ENCODE measurements at places on chromosomes 11 and 22.

DNA sequence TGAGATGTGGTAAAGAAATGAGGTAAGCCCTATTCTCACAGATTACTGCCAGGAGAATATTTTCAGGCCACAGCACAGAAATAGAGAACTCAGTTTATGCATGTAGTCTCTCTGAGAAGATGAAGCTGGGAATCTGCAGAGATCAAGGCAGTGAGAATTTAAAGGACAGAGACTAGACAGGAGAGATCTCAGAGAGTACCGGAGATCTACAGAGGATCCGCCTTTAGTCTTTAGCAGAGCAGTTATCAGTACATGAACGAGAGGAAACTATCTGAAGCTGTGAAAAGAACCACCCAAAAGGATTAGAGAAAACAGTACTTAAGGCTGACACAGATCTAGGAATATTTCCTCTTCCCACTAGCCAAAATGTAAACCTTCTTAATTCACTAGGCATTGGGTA lies 101.5 kb downstream of the DLG2 start:
- DNase-seq = no peak

DNA sequence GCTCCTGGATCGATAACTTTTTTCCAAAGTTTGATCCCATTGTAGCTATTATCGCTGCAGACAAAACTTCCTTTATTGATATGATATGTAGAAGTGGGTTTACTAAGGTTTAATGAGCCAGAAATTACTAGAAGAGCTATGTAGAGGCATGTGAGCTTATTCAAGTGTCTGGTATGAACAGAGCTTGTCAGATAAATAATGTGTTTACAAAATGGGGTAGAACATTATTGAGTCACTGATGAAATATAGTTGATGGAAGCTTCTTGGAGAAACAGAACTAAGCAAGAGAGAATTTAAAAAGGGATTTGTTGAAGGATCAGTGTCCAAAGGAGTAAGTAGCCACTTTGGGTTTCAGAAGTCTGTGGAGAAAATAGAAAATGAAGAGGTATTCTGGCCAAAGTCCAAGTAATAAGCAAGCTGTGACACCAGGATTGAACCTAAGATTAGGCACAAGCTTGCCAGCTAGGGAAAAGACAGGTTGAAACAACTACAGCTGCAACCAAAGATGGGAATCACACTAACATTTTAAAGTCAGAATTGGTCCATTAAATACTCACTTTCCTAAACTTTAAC lies 104.3 kb downstream of the MAML2 start:
- DNase-seq = no peak

GRCh38 chr22:49134076-49134475 lies 693.6 kb downstream of the BRD1 start:
- DNase-seq = no peak

GRCh38 chr11:10160350-10160749 lies 133.7 kb downstream of the SBF2 start:
- DNase-seq = no peak

- DNase-seq = no peak
Observed at GRCh38 chr11:37203006-37203405, 605.0 kb upstream of the RAG2 start.

DNA sequence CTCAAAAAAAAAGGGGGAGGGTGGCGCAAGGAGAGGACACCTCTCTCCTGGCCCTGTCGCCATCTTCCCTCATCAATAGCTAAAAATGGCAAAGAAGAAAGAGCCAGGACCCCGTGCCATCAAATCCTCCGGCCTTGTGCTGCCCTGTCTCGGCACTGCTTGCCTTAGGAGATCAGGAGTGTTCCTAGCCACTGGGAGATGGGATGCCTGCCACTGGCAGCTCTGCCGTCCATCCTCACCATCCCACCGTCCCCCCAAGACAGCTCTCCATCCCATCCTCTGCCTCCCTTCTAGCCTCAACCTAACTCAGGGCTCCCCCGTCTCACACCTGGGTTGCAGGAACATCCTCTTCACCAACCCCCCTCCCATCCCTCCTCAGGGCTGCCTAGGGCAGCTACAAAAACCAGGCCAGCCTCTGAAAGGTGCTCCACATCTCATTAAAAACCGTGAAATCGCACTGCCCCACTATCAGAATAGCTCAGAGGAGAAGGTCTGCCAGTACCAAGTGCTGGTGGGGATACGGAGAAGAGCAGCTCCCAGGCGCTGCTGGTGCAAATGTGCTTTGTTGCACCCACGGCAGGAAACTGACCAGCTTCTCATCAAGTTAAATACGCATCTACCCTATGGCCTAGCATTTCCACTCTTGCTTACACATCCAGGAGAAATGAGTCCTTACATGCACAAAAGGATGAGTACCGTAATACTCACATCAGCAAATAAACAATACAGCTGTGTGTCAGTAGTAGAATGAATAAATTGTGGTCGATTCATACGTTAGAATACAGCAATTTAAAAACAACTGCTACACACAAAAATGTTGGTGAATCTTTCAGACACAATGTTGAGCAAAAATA lies 31.7 kb upstream of the GCAT start:
- no peak for DNase-seq

DNA sequence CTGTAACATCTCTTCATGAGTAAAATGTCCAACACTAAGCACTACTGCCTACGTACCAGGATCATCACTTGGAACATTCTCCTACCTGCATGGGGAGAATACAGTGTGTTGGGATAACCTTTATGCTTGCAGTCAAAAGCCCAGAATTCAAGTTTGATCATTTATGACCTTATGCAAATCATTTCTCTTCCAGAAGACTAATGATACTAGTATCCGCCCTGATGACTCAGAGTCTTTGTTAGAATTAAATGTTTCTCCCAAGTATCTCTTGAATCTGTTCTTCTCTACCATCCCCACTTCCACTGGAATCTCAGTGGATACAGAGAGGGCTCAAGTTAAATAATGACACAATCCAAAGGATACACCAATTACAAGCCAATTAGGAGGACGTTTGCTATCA lies 12.4 kb downstream of the MAJIN start:
- no peak for DNase-seq

- no peak for DNase-seq
Observed at GRCh38 chr11:114131461-114131864, 72.0 kb downstream of the ZBTB16 start.

- no peak for DNase-seq
Observed at GRCh38 chr22:19131685-19132015, 542 bp downstream of the TSSK2 start.
